ENCODE measurements at places on chromosomes 7 and 10.

- no peak for DNase-seq
Observed at GRCh38 chr7:45626441-45627430, 52.6 kb downstream of the ADCY1 start.

- DNase-seq = no peak
Observed at GRCh38 chr7:18637516-18637915, 142.0 kb downstream of the HDAC9 start.

DNA sequence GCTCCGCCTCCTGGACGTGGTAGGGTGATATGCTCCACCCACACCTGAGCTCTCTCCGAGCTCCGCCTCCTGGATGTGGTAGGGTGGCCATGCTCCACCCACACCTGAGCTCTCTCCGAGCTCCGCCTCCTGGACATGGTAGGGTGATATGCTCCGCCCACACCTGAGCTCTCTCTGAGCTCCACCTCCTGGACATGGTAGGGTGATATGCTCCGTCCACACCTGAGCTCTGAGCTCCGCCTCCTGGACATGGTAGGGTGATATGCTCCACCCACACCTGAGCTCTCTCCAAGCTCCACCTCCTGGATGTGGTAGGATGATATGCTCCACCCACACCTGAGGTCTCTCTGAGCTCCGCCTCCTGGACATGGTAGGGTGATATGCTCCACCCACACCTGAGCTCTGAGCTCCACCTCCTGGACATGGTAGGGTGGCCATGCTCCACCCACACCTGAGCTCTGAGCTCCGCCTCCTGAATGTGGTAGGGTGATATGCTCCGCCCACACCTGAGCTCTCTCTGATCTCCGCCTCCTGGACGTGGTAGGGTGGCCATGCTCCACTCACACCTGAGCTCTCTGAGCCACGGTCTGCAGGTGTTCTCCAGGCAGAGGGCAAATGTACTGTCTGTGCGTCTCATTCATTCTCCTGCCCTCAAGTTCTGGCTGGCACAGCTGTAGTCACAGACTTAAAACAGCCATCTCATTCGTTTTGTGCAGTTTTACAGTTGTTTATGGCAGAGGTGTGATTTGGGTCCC lies 252.4 kb downstream of the DIP2C start:
- DNase-seq = no peak

DNA sequence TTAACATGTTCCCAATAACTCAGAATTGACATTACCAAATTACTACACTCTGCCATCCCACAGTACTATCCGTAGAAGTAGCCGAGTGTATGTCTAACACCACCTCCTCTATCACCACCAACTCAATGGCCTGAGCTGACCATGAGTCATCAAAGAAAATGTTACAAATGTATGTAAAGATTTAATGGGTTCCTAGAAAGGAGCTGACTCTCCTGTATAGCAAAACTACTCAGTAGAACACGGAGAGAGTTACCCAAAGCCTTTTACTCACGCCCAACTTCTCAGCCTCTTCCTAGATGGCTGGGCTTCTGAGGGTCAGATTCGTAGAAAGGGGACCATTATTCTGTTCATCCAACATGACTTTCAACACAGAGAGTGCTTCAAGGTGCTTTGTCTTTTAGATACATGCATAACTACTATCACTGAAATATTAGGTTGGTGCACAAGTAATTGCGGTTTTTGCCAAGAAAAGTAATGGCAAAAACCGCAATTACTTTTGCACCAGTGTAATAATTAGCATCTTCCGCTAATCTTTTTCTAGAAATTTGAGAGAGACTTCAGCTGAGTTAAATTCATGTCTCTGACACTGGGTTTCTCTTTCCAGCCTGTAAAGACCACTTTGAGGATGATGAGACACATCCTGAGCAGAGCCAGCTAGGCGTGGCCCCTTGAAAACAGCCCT lies 24.0 kb upstream of the NANOS1 start:
- no peak for DNase-seq

DNA sequence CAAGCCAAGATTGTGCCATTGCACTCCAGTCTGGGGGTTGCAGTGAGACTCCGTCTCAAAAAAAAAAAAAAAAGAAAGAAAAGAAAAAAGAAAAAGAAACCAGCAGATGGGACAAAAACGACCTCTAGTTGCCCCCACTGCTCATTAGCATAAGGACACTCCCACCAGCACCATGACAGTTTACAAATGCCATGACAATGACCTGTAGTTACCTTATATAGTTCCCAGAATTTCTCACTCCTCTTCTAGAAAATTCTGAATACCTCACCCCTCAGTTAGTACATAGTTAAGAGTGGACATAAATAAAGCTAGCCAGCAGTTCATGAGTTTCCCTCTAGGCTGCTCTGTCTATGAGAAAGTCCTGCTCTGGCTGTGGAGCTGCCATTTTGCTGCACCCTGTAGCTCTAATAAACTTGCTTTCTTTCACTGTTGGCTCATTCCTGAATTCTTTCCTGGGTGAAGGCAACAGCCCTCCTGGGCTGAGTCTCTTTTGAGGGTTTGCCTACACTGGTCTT lies 276.8 kb upstream of the AKR1E2 start:
- DNase-seq = no peak

- DNase-seq = no peak
Observed at GRCh38 chr10:63157845-63158624, 24.9 kb downstream of the NRBF2 start.

GRCh38 chr7:14590206-14590605 lies 312.3 kb downstream of the DGKB start:
- DNase-seq = no peak

DNA sequence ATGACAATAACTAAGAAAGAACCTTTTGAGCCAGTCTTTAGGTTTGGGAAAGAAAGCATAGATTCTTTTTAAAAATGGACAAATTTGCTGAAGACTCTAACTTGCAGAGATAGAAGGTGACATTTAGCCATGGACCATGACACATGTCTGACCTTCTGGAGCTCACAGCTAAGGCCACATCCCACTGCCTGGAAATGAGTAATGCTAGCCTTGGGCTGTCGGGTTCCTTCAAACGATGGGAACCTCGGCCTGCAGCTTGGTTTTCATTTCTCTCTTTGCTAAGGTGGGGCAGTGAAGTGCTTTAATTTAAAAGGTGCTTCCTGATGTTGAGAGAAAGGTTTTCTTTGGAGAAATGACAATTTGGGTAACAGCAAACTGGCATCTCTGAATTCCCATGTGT lies 223.2 kb downstream of the FANK1 start:
- no peak for DNase-seq

- no peak for DNase-seq
Observed at GRCh38 chr7:82359426-82359825, 84.2 kb downstream of the CACNA2D1 start.

DNA sequence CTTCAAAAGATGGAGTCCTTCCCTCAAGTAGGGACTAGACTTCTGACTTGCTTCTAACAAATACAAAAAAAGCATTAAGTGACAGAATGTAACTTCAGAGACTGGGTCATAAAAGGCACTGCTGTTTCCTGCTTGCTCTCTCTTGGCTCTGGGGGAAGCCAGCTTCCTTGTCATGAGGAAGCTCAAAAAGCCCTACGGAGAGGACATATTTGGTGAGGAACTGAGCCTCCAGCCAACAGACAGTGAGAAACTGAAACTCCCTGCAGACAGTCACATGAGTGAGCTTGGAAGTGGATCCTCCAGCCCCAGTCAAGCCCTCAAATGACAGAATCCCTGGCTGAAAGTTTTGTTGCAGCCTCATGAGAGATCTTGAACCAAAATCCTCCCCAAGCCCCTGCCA lies 26.3 kb upstream of the SLC35G1 start:
- no peak for DNase-seq

- no peak for DNase-seq
Observed at GRCh38 chr7:19375976-19376375, 230.8 kb upstream of the FERD3L start.

Data from mesothelial cell of epicardium (in vitro differentiated cells).